Bronchus fibroblast of lung (primary cell): ENCODE measurements at places on chromosomes 4 and X. TPM values are rescaled to one million over a fixed set of nuclear protein-coding genes. Genes with fewer than 3 reads are reported as not detected.

The NAA11 gene
- not detected in 2 replicates for total RNA-seq

The PAGE5 gene
- not detected in 2 replicates for total RNA-seq

The RCHY1 gene
- total RNA-seq = 8.2 and 9.2 TPM in 2 replicates

The DRP2 gene
- 1.2 and 2.0 TPM in 2 replicates for total RNA-seq

The RAPGEF2 gene
- total RNA-seq = 12.1 and 14.7 TPM in 2 replicates

The ODAPH gene
- total RNA-seq = not detected in 2 replicates

The KIAA1210 gene
- not detected in 2 replicates for total RNA-seq
